H1 (cell line): ENCODE measurements at places on chromosomes 3 and 15. TPM values are rescaled to one million over a fixed set of nuclear protein-coding genes. Genes with fewer than 3 reads are reported as not detected.

The AGBL1 gene
- total RNA-seq: not detected in 2 replicates

DNA sequence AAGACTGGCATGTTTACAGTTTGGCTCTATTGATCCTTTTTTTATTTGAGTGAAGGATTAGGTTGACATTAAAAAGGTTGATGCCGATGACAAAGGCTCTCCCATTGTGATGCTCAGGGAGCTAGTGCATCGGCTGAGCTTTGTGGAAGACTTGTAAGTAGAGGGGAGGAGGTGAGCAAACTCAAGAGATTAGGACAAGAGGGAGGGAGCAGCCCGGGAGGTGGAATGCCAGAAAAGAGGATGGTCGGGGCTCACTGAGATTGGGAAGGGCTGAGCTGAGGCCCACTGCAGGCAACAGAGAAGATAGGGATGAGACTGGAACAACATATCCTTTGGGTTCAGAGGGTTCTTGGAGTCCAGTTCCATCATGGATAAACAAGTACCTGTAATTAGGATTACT, 26.5 kb upstream of the PSMD6 start:
- no peak overlapping the region for H3K4me3 ChIP-seq
- no peaks in the 10 kb centered on the region for H3K27me3 ChIP-seq
- H3K4me1 ChIP-seq: peaks cover 26% of the 10 kb centered on the region

DNA sequence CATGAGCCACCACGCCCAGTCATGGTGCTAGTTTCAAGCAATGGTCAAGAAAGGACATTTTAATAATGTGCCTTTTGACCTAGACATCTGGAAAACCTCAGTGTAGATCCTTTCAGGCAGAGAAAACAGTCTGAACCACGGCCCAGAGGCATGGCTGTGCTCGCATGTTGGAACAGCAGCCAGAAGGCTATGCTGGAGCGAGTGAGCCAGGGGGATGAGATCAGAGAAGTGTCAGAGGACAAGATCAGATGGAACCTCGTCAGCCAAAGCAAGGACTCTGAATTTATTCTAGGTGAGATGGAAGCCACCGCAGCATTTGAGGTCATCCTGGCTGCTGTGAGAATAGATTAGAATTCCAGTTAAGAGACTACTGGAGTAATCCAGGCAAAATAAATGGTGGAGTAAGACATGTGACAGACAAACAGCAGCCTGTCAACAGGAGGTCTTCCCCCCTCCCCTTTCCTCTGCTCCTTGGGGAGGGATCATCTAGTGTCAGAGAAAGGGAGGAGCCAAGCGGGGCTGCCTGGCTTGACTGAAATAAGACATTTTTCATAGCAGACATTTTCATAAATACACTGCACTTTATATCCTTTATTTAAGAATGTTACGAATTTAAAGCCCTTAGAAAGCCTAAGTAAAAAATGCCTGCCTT, 40.4 kb upstream of the ACKR4 start:
- no peak for DNase-seq
- H3K27ac ChIP-seq: no peak overlapping the region; the same call in 1 of the 2 replicates
- H3K4me3 ChIP-seq: no peak overlapping the region
- no peaks in the 10 kb centered on the region for H3K36me3 ChIP-seq
- H3K27me3 ChIP-seq: no peaks in the 10 kb centered on the region

DNA sequence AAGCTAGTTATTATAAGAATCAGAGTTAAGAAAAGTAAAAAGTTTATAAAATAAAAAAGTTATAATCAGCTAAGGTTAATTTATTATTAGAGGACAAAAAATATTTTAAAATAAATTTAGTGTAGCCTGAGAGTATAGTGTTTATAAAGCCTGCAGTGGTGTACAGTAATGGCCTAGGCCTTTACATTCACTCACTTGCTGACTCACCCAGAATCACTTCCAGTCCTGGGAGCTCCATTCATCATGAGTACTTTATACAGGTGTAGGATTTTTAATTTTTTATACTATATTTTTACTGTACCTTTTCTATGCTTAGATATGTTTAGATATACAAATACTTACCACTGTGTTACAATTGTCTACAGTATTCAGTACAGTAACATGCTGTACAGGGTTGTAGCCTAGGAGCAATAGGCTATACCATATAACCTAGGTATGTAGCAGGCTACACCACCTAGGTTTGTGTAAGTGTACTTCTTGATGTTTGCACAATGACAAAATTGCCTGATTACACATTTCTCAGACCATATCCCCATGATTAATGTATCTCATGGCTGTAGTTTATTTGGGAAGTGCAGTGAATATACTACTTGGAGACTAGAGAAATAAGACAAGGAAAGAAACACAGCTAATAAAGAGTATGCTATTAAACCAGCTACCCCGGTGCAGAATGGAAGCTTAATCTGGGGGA, 101.9 kb upstream of the GALNT15 start:
- no peaks in the 10 kb centered on the region for H3K36me3 ChIP-seq
- H3K4me1 ChIP-seq: no peaks in the 10 kb centered on the region
- H3K27ac ChIP-seq: no peak overlapping the region

DNA sequence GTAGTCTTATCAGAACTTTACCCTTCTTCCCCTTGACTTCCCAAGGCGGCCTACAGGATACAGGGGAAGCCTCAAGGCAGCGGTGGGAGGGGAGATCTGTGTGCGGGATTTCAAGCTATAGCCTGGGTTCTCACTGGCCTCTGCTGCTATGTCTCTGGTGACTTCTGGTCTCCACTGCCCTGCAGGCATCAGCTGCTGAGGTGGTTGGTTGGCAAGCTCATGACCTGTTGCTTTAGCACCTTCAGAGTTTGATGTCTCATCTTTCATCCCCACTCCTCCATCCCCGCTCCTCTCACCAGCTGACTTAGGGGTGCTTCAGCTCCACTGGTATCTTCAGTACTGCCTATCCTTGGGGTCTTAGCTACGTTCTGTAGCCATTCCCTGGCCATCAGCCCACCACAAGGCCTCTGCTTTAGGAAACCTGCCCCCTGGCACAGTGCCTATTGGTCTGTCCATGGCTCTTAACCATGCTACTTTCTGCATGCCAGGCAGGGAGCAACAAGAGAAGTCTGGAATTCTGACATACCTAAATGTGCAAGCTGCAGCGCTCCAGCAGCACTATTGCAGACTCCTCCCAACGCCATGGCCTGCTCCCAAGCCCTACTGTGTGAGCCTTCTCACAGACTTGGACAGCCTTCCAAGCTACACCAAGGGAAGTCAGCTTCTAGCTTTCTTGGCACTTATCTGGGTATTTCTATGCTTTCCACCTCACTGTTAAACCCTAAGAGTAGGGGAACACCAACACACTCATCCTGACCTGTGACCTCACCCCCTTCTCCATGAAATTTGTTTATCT, 1.8 kb upstream of the YEATS2 start:
- no peak for DNase-seq
- no peaks in the 10 kb centered on the region for H3K36me3 ChIP-seq
- H3K4me1 ChIP-seq: no peaks in the 10 kb centered on the region
- H3K27me3 ChIP-seq: no peaks in the 10 kb centered on the region

GRCh38 chr3:56053727-56054126, 414.5 kb downstream of the ERC2 start:
- H3K4me3 ChIP-seq: no peak overlapping the region
- no peak overlapping the region for H3K27ac ChIP-seq
- DNase-seq: no peak

DNA sequence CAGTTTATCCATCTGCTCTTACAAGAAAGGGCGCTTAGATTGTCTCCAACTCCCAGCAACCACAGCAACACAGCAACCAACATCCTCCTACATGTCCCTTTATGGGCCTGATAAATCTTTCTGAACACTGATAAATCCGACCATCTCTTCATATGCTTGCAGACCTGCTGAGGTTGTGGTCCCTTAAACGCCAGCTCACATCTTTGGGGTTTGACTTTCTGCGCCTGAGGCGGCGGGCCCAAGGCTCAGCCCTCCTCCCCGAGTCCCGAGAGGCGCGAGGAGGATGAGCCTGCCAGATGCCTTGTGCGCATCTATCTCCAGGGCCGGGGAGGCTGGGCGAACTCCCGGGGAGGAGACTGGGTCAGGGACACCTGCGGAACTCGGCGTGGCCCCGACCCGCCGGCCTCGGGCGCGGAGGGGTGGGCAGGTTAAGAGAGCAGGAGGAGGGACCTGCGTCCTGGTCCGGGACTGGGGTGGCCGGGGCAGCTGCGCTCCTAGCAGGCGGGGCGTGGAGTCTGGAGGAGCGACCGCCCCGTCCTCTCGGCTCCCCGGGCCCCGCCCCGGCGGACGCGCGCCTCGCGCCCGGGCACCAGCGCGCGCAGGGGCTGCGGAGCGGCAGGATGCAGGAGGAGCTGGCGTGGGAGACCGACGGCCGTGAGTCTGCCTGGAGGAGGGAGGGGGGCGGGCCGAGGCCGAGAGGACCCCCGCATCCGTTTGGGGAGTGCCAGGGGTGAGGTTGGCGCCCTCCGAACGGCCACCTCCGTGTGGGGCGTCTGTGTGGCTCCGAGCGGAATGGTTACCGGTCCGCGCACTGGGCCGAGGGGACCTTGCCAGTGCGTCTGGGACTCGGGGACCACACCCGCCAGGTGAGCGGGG, at the start of gene ANKDD1A:
ANKDD1A (plus strand) TSS at position 592 of the 876 bp plus-strand sequence; CDS start at position 621, 29 bp downstream.
- H3K27ac ChIP-seq: no peak within 1 kb of the TSS
- no peaks in the 10 kb centered on the region for H3K27me3 ChIP-seq
- DNase-seq: no peak
- peak within 1 kb of the TSS; percentile 68 for H3K4me3 ChIP-seq
- H3K36me3 ChIP-seq: no peaks in the 10 kb centered on the region

DNA sequence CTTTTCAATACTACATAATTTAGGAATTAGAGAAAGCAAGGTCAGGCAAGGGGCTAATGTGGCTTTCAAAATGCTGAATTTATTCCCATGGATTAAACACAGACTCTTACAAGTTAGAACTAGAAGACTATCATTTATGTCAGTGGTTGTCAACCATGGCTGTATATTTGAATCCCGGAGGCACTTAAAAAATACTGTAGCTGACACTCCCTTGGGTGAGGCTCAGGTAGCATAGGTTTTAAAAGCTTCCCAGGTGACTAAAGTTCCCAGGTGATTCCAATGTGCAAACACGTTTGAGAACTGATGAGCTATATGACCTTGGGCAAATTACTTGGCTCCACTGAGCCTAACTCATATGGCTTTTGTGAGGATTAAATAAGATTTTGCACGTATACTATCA, 29.6 kb downstream of the AAGAB start:
- no peak overlapping the region for H3K27ac ChIP-seq
- H3K27me3 ChIP-seq: no peaks in the 10 kb centered on the region
- no peak for DNase-seq

GRCh38 chr3:131091768-131092167, 65.1 kb downstream of the NEK11 start:
- no peaks in the 10 kb centered on the region for H3K27me3 ChIP-seq
- no peak for DNase-seq
- no peak overlapping the region for H3K27ac ChIP-seq
- H3K36me3 ChIP-seq: no peaks in the 10 kb centered on the region

The PLA2G4E gene
- total RNA-seq: not detected in 2 replicates

- H3K4me3 ChIP-seq: no peak overlapping the region
- H3K4me1 ChIP-seq: peaks cover 2% of the 10 kb centered on the region; the same call in 1 of the 2 replicates
- DNase-seq: no peak
- H3K27me3 ChIP-seq: no peaks in the 10 kb centered on the region
- no peak overlapping the region for H3K27ac ChIP-seq
Observed at GRCh38 chr3:33663042-33663441, 55.0 kb downstream of the CLASP2 start.

DNA sequence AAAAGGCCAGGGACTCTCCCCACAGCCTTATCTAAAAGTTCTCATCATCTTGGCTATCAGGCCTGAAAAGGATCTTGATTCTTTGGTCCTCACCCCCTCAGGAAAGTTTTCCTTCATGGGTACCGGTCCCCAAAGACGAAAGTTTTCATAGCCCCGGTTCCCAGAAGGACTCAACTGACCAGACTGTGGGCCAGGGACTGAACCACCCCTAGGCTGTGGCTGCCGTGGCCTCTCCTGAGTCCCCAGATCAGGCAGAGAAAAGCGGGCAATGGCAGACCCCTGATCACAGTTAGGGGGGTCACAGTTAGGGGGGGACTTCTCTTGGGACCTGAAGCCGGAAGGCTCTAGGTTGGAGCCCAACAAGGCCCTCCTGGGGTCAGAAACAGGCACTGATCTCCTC, 54.8 kb downstream of the LHFPL4 start:
- H3K36me3 ChIP-seq: no peaks in the 10 kb centered on the region
- DNase-seq: no peak
- H3K4me1 ChIP-seq: peaks cover 6% of the 10 kb centered on the region; the same call in 1 of the 2 replicates
- no peaks in the 10 kb centered on the region for H3K27me3 ChIP-seq

DNA sequence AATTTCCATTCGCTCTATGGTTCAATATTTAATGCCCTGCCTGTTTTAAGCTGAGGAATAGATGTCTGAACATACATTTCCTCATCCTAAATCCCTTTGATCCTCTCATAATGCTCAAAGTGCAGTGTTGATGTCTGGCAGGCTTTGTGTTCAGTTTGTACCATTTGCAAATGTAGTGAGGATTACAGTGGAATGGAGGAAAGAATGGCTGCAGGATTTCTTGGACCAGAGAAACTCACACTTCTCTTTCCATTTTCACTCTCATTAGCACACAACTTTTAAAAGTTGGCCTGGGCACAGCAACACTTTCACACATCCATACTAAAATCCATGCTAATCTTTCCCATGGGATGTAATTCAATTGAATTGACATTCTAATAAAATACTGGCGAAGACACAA, 28.6 kb upstream of the THRB start:
- peaks cover 20% of the 10 kb centered on the region for H3K4me1 ChIP-seq
- no peak for DNase-seq
- no peak overlapping the region for H3K4me3 ChIP-seq
- no peaks in the 10 kb centered on the region for H3K36me3 ChIP-seq

- no peak overlapping the region for H3K4me3 ChIP-seq
- no peaks in the 10 kb centered on the region for H3K4me1 ChIP-seq
- 0 out of 2 replicates have a peak overlapping the region, but pooled peaks have one; percentile 15 for H3K27ac ChIP-seq
- no peak for DNase-seq
- no peaks in the 10 kb centered on the region for H3K27me3 ChIP-seq
Observed at GRCh38 chr3:177333533-177334520, 136.5 kb upstream of the TBL1XR1 start.

- H3K36me3 ChIP-seq: no peaks in the 10 kb centered on the region
- H3K27ac ChIP-seq: no peak overlapping the region
- no peak for DNase-seq
- no peak overlapping the region for H3K4me3 ChIP-seq
Observed at GRCh38 chr3:177603148-177603603, 405.9 kb upstream of the TBL1XR1 start.

- no peak for DNase-seq
- no peak overlapping the region for H3K4me3 ChIP-seq
- H3K36me3 ChIP-seq: no peaks in the 10 kb centered on the region
- no peak overlapping the region for H3K27ac ChIP-seq
Observed at GRCh38 chr15:67501177-67501835, 19.6 kb upstream of the C15orf61 start.

- no peak for DNase-seq
- no peaks in the 10 kb centered on the region for H3K27me3 ChIP-seq
- no peaks in the 10 kb centered on the region for H3K36me3 ChIP-seq
- H3K4me3 ChIP-seq: no peak overlapping the region
- no peaks in the 10 kb centered on the region; the same call in 1 of the 2 replicates for H3K4me1 ChIP-seq
- no peak overlapping the region for H3K27ac ChIP-seq
Observed at GRCh38 chr15:65212097-65212496, 824 bp upstream of the CILP start.

The ELL3 gene
- total RNA-seq: 9.2 and 11.0 TPM in 2 replicates

The AMOTL2 gene
- 60.3 and 63.7 TPM in 2 replicates for total RNA-seq

- no peak for DNase-seq
- H3K27me3 ChIP-seq: no peaks in the 10 kb centered on the region
- peak overlapping the region; percentile 37; the same call in 1 of the 2 replicates for H3K27ac ChIP-seq
- peaks cover 2% of the 10 kb centered on the region; the same call in 1 of the 2 replicates for H3K36me3 ChIP-seq
- H3K4me1 ChIP-seq: peaks cover 13% of the 10 kb centered on the region
Observed at GRCh38 chr3:45508483-45509037, 86.0 kb upstream of the LIMD1 start.

GRCh38 chr3:55486101-55486856, 827 bp downstream of the WNT5A start:
- no peak for DNase-seq
- H3K4me3 ChIP-seq: peak overlapping the region; percentile 90
- H3K27ac ChIP-seq: no peak overlapping the region
- peaks cover 6% of the 10 kb centered on the region for H3K4me1 ChIP-seq
